Inflammatory macrophage treated with lipopolysaccharide for 1 hour (primary cell): ENCODE measurements at places on chromosomes 5 and 9.
A peak's percentile ranks its signal among the peaks of the same experiment; 100 is the strongest.

DNA sequence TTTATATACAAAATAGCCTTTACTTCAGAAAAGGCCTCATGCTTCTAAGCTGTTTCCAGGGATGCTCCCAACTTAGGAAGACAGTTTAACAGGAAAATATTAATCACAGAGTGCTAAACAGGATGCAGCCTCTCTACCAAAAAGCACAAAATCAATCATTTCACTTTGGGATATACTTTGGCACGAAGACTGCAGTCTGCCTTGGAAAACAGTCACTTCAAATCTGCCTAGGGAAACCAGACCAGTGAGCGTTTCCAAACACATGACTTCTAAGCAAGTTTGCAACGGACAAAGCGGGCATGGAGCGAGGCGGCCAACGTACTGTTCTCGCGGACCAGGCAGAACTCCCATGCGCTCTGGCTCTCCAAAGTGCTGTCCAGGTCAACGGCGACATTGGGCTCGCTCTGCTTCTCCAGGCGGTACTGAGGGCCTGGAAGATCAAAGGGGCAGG is 201.0 kb downstream of the MAPKAP1 start:
- DNase-seq, result no peak

GRCh38 chr5:150520747-150521521 is 13.0 kb downstream of the NDST1 start:
- no peak for DNase-seq

- DNase-seq, result no peak
These were observed 71.1 kb downstream of the ACER2 start for GRCh38 chr9:19479874-19480273.

- DNase-seq, result no peak
These were observed 24.3 kb downstream of the CPLX2 start for GRCh38 chr5:175895686-175896102.

- DNase-seq, result no peak
These were observed 15.0 kb downstream of the TRPC7 start for GRCh38 chr5:136350343-136350742.

- no peak for DNase-seq
These were observed 15.1 kb downstream of the TIMD4 start for GRCh38 chr5:156947925-156948324.

GRCh38 chr5:59779453-59779852 is 114.1 kb downstream of the PDE4D start:
- no peak for DNase-seq

DNA sequence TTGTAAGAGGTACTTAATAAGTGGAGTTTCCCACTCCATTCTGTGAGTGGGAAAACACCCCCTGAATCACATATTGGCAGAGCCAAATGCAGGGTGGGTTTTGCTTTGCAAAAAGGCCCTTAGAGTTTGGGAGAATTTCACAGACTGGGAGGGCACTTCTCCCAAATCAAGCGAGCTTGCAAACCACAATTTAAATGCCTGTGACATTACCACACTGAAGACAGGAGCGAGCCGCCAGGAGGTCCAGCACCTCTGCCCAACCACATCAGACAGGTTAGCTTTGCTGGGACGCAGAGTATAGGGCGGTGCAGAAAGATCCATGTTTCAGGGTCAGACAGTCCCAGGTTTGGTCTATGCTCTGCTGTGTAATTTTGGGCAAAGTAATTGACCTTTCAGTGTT is 2.3 kb downstream of the ALAD start:
- DNase-seq, result no peak

DNA sequence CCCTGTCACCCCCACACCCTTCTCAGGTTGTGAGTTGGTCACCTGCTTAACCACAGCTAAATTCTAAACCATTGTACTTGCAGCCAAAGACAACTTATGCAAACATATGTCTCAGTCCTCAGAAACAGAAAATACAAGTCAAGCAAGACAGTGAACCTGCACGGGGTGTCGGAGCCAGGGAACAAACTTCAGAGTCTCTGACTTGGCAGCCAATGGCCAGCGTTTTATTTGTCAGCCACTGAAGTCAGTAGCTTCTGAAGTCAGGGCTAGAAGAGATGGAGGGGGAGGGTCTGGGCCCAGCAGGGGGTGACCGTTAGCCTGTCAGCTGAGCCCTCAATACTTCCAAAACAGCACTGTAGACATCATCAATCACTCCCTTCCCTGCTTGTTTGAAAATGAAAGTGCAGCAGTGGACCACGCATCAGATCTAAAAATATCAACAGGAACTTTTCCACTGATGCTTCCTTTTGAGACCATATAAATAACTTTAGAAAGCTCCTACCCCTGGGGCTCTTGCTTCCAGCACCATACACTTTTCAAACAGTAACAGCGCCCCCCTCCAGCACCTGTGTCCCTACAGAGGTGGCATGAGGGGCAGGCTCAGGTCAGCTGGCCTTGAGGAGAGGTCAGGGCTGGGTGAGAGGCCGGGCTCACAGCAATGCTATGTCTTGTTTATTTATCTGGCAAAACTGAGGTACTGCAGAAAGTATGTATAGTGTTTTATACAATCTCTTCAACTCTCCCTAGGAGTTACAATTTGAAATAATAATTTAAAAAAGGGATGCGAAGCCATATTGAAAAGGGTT is 142.5 kb downstream of the ACER2 start:
- no peak for DNase-seq

GRCh38 chr5:108379722-108380530 is 2.0 kb downstream of the FBXL17 start:
- DNase-seq, result peak; percentile 6

DNA sequence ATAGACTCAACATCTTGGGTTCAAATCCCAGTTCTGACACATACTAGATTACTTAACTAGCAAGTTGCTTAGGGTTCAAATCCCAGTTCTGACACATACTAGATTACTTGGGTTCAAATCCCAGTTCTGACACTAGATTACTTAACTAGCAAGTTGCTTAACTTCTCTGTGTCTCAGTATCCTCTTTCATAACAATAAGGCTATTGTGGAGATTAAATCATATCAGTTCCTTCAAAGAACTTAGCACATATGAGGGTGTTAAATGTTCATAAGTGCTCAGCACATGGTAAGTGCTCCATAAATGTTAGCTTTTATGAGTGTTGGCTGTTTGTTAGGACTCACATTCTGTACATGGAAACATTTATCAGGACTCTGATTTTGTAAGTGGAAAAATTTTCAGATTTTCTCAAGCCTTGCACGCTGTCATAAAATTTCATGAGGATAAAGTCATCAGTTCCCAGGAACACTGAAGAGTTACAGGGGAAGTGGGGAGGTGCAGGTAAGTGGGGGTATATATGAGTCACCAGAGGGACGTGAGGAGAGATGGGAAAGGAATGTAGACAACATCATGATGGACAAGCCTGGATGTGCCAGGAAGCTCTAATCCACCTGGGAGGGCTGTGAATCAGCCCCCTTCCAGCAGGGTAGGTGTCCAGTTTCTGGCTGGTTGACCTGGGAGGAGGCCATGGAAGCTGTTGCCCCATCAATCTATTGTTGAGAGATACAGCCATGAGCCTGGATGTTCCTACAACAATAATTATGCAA is 532.2 kb upstream of the WWC1 start:
- peak; percentile 35 for DNase-seq

DNA sequence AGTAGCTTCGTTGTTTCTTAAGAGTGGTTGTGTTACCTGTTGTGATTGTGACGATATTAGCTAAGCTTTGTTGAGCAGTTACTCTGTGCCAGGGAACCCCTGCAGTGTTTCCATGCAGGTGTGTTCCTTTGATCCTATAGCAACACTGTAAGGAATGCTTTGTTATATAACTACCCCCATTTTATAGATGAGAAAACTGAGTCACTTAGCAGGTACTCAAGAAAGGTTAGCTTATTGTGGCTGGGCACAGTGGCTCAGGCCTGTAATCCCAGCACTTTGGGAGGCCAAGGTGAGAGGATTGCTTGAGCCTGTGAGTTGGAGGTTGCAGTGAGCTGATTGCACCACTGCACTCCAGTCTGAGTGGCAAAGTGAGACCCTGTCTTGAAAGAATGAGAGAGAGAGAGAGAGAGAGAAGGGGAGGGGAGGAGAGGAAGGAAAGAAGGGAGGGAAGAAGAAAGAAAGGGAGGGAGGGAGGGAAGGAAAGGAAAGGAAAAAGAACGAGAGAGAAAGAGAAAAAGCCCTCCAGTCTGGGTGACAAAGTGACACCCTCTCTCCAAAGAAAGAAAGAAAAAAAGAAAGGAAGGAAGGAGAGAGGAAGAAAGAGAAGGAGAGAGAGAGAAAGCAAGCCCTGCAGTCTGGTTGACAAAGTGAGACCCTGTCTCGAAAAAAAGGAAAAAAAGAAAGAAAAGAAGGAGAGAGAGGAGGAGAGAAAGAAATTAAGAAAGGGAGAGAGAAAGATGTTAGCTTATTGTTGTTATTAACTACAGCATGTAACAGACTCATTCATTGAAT is 85.6 kb upstream of the RARS1 start:
- no peak for DNase-seq

DNA sequence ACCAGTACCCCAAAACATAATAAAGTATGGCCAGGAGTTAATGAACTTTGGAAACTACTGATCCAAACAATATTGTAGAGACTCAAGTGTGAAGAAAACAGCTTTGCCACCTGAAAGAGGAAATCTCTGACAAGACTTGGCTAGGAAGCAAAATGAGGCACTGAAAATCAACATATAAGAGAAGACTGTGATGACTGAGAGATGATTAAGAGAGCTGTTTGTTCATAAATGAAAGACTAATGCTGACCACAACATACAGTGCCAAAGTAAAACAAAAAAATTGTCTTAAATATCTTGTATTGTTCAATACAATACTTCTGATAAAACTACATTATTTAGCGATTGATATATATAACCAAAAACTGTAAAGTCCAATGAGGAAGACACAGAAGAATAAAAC is 7.2 kb downstream of the RC3H2 start:
- no peak for DNase-seq

- no peak for DNase-seq
These were observed 94.8 kb downstream of the RCL1 start for GRCh38 chr9:4887556-4887955.

- no peak for DNase-seq
These were observed 128.9 kb downstream of the NXNL2 start for GRCh38 chr9:88663771-88664419.

DNA sequence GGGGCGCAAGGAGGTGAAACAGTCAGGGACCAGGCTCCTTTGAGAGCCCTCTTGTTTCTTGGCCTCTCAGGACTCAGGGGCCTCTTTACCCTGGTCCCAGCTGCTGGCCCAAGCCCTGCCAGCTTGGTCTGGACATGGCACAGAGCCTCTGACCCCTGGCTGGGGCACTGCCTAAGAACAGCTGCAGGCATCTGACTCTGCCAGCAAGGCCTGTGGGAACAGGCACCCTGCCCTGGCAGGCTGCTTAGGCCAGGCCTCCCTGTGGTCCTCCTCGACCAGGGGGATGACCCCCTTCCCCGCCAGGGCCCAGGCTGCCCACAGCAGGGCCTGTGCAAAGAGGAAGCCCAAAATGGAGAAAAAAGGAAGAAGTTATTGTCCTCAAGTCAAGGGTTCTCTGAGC is 25.5 kb downstream of the OLFML2A start:
- no peak for DNase-seq

DNA sequence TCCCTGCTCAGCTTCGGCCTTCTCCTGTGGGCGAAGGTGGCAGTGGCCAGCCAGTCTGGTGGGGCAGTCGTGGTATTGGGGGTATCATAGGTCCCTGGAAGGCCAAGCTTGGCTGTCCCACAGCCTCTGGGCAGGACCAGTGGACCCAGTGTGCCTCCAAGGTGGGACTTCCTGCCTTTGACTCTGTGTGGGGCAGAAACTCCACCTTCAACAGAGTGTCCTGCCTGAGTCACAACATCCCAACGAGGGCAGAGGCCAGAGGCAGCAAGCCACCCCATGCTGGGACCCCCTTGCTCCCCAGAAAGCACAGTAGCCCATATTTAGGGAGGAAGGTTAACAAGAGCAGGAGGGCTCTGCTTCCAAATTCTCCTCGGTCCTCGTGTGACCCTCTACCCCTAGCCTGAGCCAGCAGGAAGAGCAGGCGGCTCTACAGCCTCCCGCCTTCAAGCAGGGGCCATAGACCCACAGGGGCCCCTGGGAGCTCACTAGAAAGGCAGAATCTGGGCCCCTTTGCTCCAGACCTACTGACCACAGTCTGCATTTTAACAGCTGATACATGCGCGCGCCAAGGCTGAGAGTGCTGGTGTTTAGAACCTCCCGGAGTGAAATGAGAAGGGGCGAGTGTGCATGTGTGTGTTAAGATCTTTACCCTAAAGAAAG is 51.6 kb upstream of the FUBP3 start:
- DNase-seq, result no peak

GRCh38 chr9:14782286-14783051 is 59.9 kb upstream of the CER1 start:
- DNase-seq, result no peak

GRCh38 chr5:58334035-58334434 is 125.9 kb downstream of the PLK2 start:
- DNase-seq, result no peak

DNA sequence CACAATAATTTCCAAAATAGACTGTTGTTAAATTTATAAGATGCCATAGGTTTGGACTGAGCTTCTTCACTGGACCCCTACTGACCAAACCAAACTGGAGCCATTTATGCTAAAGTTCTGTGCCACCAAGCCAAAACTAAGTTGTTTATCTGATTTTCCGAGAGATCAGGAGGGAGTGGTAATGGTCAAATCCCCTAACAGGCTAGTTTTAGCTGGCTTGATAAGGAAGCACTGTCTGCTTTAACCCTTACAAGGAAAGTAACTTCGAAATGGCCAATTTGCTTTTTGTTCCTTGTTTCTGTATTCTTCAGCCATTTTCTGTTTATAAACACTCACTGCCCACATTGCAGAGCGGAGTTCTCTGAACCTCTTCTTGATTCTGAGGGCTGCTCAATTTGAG is 246.8 kb upstream of the TUT7 start:
- DNase-seq, result no peak

DNA sequence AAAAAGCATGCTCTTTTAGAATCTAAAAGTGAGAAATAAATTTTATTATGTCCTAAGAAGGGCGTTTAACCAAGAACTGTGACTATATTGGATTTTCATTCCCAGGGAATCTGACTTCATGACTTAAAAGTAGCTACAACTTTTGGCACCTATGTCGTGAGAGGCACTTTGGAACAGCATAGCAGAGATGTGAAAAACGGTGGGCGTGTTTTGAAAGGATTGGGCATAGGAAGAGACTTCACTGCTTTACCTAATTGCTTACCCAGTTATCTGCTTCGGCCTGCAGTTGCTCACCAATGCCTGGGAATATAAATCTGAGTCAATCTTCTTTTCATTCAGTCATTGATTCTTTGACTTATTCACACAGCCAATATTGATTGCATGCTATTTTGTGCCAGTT is 363.4 kb downstream of the DNAH5 start:
- no peak for DNase-seq

GRCh38 chr5:150398722-150399523 is 13.8 kb downstream of the CD74 start:
- no peak for DNase-seq

GRCh38 chr5:1917830-1918487 is 35.2 kb upstream of the IRX4 start:
- DNase-seq, result no peak

- DNase-seq, result no peak
These were observed 5.7 kb downstream of the SUSD1 start for GRCh38 chr9:112169368-112169767.
